ENCODE measurements at places on chromosomes 5 and 9.

GRCh38 chr5:107342371-107342770 is 328.4 kb downstream of the EFNA5 start:
- DNase-seq: no peak

GRCh38 chr5:128674837-128675446 is 136.9 kb upstream of the FBN2 start:
- DNase-seq: no peak

GRCh38 chr9:77131399-77131798 is 45.9 kb upstream of the VPS13A start:
- no peak for DNase-seq

- no peak for DNase-seq
These were observed 1277.7 kb upstream of the NUDT12 start for GRCh38 chr5:104840284-104840683.

GRCh38 chr9:124699575-124699974 is 71.5 kb downstream of the NR6A1 start:
- no peak for DNase-seq

DNA sequence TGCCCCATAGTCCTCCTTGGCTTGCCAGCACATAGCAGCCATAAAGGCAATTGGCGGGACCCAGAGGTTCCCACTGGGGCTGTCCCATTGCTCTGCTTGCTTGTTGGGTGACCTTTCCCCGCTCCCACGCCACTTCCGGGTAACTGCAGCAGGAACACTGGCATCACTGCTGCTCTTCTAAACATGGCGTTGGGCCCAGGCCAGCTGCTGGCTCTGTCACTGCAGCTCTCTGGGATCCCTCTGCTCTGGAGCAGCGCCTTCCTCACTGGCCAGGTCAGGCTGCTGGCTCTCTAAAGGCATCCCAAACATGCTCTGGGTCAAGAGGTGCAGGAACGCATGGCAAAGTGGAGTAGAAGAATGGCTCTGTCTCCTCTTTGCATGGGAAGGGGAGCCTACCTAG is 92.9 kb downstream of the DRD1 start:
- no peak for DNase-seq

GRCh38 chr5:145680767-145681166 is 154.4 kb downstream of the PRELID2 start:
- DNase-seq: no peak

GRCh38 chr5:176389135-176390123 is 878 bp downstream of the HIGD2A start:
- no peak for DNase-seq

DNA sequence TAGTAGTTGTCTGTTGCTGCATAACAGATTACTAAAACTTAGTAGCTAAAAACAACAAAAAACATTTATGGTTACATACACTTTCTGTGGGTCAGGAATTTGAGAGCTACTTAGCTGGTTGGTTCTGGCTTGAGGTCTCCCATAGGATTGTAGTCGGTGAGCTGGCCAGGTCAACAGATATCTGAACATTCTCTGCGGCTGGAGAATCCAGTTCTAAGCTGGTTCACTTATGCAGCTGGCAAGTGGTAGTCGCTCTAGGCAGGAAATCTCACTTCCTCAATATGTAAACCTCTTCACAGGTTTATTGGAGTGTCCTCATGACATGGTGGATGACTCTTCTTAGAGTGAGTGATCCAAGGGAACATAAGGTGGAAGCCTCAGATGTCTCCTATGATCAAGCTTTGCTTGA is 65.7 kb upstream of the TNFAIP8 start:
- DNase-seq: no peak

DNA sequence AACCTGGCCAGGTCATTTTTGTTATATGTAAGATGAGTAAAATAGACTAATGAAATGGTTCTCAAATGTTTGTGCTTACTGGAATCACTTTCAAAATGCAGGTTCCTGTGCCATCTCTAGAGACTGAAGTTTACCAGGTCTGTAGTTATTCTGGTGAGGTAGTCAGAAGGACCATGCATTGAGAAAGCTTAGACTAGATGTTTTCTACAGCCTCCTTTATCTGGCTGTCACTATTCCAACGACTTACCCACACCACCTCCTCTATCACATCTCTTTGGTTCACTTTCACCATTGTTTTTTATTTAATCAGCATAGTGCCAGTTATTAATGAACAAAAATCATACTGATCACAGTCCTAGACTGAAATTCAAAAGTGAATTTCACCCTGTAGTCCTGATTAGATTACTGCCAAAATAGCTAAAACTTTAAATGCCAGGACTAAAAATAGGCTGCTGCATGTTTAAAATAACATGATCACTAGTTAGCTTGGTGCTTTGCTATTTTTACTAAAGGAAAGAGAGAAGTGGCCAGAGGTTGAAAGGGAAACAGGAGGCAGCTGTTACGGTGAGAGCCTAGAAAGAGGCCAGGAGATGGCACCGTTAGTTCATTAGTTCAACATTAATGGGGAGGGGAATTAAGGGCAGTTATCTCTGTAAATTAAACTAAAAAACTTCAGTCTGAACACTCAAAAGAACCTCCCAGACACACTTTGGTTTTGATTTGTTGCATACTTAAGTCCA is 13.9 kb upstream of the FNIP1 start:
- DNase-seq: no peak

DNA sequence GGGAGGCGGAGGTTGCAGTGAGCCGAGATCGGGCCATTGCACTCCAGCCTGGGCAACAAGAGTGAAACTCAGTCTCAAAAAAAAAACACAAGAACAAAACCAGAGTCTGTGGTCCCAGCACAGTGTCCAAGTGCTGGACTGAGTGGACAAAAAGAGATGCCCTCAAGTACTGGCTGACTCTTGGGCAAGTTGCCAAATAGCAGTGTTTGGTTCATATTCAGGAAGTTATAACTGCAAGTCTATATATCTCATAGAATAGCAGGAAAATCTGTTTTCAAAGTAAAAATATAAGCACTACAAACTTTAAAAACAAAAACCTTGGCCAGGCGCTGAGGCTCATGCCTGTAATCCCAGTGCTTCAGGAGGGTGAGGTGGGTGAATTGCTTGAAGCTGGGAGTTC is 7.3 kb downstream of the HABP4 start:
- no peak for DNase-seq

DNA sequence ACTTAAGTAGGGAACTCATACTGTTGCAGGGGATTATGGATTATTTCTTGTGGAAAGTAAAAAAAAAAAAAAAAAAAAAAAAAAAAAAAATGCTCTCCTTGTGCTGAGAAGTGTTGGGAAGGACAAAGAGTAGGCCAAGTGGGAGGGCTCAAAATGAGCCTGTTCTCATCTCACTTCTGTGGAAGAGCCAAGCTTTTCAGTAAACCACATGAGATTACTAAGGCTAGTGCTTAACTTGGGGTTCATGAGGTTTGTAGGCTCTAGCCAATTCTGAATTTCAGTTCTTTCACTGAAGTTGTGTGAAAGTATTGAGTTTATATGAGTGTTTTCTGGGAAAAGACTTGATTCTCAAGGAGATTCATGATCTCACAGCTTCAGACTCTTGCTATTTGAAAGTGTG is 23.0 kb upstream of the CEP78 start:
- no peak for DNase-seq

DNA sequence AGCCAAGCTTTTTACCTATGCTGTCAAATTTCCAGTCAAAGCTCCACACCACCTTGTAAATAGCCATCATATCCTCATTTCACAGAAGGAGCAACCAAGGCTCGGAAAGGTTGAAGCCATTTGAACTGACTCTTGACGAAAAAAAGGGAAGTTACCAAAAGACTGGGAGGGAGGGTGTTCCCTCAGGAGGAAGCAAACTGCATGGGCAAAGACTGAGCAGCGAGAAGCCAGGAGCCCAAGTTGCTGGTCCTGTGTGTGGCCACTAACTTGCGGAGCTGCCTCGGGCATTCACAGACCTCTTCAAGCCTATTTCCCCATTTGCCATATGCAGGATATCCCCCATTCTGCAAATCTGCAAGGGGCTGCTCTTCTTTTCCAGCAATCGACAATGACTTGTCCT is 37.4 kb downstream of the TTLL11 start:
- DNase-seq: no peak

- DNase-seq: no peak
These were observed 12.5 kb downstream of the DNAH5 start for GRCh38 chr5:13932011-13932410.

GRCh38 chr5:151388960-151389359 is 41.6 kb upstream of the SLC36A2 start:
- no peak for DNase-seq

GRCh38 chr9:121268851-121269641 is 1.1 kb downstream of the GSN start:
- no peak for DNase-seq

DNA sequence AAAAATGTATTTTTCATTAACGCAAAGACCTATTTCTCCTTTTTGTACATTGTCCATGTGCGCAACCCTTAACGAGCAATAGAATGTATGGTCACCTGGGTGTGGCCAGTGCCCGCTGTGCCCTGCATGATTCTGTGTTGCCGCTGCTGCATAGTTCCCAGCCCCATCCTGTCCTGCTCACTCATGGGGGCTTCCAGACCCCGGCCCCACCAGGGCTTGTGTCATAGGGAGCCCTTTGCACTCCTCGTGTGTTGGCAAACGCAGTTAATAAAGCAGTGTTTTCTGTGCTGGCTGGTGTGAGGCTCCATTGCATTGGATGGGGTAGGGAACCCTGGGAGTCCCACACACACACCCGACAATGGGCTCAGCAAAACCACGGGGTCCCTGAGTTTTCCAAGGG is 49.7 kb downstream of the SAR1B start:
- no peak for DNase-seq

All from activated CD8-positive, alpha-beta memory T cell treated with anti-CD3 and anti-CD28 coated beads for 1 hour (primary cell).